ENCODE measurements at places on chromosomes 3 and 15. TPM values are rescaled to one million over a fixed set of nuclear protein-coding genes. Genes with fewer than 3 reads are reported as not detected.

GRCh38 chr15:99282586-99282985 is 31.3 kb downstream of the LRRC28 start:
- no peak for DNase-seq

DNA sequence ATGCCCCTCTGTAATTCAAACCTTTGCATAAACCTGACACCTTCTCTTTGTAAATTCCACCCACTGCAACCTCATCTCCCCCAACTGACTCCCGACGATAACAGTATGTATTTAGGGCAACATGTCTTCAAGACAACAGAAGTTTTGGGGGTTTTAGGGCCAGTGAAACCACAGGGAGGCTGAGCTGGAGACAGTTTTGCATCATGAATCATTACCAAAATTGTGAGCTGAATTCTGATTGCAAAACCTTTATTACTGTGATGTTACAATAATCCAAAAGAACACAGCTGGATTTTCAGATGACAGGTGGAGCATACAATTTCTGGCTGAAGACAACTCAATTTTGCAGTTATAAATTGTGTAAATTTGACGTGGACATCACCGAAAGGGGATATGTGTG is 281.3 kb upstream of the TTC14 start:
- DNase-seq = no peak

GRCh38 chr3:126135071-126135405 is 45.3 kb downstream of the ALDH1L1 start:
- DNase-seq = no peak

DNA sequence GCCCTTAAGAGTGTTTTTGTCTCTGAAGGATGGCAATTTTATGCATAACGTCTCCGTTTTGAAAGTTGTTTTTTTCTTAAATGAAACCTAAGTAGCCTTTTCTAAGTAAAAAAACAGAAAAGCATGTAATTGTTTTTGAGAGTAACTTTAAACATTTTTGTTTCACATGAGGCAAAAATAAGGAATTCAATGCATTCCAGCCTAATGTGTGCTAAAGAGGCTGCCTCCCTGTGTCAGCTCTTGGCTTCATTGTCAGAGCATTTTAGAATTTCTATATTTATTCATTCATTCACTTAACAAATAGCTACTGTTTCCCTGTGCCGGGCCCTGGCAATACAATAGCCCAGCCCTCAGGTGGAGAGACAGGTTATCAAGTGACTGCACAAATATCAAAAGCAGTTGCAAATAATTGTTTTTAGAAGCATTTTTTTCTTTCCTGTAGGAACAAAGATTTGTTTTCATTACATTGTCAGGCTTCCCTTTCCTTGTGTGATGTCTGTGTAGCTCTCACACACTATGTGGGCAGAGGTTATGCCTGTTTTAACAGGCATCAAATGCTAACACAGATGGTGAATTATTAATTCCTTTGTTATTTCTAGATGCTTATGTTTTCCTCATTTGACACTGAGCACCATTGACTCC is 81.9 kb downstream of the CCK start:
- DNase-seq = no peak

The CFAP161 gene
- polyA plus RNA-seq = 0.37 TPM

DNA sequence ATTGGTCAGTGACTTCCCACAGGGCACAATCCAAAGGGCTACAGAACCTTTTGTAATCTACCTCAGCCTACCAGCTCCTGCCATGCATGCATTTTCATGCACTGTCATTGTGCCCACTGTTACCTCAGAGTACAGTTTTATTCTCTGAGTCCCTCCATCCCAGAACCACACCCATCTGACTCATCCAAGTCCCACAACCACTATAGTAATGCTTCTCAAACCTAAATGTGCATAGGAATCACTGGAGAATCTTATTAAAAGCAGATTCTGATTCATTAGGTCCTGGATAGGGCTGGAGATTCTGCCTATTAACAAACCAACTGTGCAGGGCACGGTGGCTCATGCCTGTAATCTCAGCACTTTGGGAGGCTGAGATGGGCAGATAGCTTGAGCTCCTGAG is 3.7 kb upstream of the B3GALNT1 start:
- no peak for DNase-seq

The CACNA1D gene
- 12.2 TPM for polyA plus RNA-seq

DNA sequence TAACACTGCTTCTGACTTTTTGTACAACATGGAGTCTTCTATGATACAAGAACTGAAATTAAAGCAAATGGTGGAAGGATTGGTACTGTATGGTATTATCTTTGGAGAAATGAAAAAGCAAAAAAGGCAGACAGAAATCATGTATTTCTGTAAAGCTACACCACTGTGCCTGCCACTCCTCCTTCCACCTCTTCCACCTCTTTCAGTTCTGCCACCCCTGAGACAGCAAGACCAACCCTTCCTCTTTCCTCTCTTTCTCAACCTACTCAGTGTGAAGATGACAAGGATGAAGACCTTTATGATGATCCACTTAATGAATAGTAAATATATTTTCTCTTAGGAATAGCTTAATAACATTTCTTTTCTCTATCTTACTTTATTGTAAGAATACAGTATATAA is 57.0 kb downstream of the CD200 start:
- DNase-seq = no peak

DNA sequence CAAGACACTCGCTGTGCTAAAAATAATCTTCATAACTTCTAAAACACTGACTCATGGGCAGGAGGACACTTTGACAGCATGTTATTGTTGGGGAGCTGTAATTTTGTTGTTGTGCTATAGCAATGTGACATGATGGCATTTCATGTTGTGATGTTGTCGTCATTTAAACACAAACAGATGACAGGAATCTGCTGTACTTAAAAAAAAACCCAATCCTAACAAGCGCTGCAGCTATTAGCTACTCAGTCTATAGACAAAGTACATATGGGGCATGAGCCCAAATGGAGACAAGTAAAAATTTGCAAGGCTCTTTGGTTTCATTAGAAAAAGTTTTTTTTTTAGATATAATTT is 828 bp upstream of the ATOSA start:
- DNase-seq = peak; percentile 6

The ACVR2B gene
- polyA plus RNA-seq = 6.8 TPM

The FETUB gene
- 0.22 TPM for polyA plus RNA-seq

The SLC28A1 gene
- 6.4 TPM for polyA plus RNA-seq

- DNase-seq = no peak
These were observed 1.9 kb downstream of the CBLB start for GRCh38 chr3:105866656-105867653.

- DNase-seq = no peak
These were observed 33.6 kb upstream of the OCA2 start for GRCh38 chr15:28132524-28133275.

- DNase-seq = no peak
These were observed 6.0 kb upstream of the CCR8 start for GRCh38 chr3:39323494-39323893.

The C15orf62 gene
- 1.5 TPM for polyA plus RNA-seq

DNA sequence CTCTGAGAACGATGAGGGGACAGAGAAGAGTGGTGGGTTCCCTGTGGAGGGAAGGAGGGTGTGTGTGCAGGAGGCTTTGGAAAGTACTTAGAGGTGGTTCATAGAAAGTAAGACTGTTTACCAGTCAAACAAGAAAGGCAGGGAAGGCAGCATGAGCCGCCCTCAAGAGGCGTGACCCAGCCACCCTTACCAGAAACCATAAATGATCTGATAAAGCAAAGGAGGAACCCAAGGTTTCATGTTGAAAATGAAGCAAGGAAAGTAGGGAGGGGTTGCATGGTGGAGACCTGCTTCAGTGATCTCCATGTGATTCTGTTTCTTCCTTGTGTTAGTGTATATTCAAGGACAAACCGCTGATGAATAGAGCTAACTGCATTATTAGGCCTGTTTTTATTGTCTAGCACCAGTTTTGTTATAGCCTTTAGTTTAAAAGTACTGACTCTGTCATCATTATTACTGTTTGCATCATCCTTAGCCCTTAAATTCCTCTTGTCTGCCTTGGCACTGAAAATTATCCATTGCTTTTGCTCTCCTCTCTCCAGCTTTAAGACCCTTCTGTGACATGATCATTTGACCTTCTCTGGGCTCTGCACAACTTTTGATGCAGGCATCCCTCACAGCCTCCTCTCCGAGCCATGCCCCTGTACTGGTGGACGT is 96.1 kb downstream of the STAC start:
- DNase-seq = no peak

The CMTM7 gene
- 41.0 TPM for polyA plus RNA-seq

DNA sequence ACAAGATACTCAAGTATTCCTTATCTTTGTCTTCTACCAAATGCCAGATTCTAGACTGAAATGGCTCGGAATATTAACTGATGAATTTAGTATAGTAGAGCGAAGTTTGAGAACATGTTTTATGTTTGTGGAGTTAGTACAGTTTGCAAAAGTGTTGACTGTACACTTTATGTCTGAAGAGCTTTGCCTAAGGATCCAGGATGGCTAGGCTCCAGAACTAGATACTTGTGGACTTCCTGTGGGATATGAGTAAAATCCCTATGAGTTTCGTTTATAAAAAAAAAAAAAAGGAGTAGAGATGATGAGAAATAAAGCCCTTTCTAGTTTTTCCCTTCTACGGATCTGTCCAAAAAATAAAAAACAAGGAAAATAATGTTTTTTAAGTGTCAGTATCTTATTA is 96.7 kb downstream of the TP63 start:
- no peak for DNase-seq

The FRMD5 gene
- 1.4 TPM for polyA plus RNA-seq

The NANOGP8 gene
- 0.35 TPM for polyA plus RNA-seq

The EAF2 gene
- polyA plus RNA-seq = 7.7 TPM

GRCh38 chr3:64621726-64622395 is 65.9 kb downstream of the ADAMTS9 start:
- DNase-seq = no peak

DNA sequence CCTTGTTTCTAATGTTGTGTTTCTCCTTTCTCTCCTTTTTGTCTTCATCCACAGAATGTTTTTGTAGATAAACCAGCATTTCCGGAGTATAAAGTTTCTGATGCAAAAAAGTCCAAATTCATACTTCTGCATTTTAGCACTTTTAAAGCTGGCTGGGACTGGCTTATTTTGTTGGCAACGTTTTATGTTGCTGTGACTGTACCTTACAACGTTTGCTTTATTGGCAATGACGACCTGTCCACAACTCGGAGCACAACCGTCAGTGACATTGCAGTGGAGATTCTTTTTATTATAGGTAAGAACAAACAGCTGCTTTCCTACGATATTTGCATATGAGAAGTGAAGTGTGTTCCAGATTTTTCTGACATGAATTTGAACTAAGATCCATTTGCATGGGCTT is 199.4 kb downstream of the KCNH8 start:
- no peak for DNase-seq

DNA sequence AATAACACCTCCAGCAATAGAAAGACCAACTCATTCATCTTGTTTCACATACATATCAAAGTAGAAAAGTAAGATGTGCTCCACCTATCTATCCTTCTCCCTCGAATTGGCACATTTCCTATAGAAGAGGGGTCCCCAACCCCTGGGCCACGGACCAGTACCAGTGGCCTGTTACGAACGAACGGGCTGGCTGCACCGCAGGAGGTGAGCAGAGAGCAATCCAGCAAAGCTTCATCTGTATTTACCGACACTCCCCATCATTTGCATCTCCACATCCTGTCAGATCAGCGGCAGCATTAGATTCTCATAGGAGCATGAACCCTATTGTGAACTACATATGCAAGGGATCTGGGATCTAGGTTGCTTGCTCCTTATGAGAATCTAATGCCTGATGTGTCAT is 95.0 kb upstream of the CGNL1 start:
- no peak for DNase-seq

GRCh38 chr15:31327669-31328427 is 1.2 kb downstream of the KLF13 start:
- DNase-seq = no peak

- DNase-seq = no peak
These were observed 18.3 kb downstream of the SHC4 start for GRCh38 chr15:48945386-48945785.

- no peak for DNase-seq
These were observed 21.0 kb downstream of the GLCE start for GRCh38 chr15:69181424-69181823.

- DNase-seq = no peak
These were observed 29.1 kb downstream of the IRAK2 start for GRCh38 chr3:10193692-10194327.

DNA sequence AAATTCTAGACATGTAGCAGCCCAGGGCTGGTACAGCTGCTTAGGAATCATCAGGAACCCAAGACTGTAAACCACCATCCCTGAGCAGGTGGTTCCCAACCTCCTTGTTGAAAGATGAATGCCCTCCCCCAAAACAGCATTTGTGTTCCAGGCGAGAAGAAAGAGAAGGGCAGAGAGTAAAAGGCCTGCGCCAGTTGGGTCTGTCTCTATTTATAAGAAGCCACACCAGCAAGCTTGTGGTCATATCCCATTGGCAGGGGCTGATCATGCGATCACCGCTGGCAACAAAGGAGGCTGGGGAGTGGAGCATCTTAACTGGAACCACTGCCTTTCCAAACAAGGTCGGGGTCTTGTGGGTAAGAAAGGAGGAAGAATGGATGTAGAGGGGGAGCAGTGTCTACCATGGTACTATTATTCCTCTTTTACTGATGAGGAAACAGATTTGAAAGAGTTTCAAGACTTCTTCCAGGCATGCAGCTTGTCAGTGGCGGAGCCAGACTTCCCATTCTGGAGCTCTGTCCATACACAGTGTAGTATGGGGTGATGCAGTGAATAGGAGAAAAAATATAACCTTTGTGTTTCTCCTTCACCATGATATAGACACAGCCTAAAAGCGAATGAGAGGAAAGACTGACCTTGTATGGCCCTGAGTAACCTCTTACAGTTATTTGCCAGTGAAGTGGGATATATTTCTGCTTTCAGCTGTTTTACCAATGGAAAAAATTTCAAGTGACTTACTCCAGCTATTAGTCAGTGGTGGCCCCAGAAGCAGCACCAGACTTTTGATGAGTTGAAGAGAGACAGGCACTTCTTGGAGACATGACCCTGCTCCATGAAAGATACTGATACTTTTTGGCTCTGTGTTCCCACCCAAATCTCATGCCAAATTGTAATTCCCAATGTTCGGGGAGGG is 222.6 kb downstream of the ABHD5 start:
- DNase-seq = no peak

The ABHD14A gene
- 27.2 TPM for polyA plus RNA-seq

DNA sequence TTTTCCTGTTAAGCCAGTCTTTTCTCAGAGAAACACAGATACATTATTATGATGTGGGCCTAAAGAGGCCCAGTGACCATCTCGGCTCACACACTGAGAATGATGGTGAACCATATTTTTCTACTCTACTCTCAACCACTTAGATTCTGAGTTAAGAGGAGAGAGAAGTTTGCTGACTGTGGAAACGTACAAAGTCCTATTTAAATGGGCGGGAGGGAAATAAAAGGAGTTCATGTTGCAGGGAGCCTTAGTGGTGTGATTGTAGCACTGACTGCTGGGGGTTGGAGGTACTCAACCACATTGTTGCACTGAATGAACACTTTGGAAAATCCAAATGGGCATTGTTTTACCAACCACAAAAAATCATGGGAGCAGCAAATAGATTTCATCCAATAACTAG is 51.0 kb downstream of the ATP8B4 start:
- DNase-seq = no peak

The SI gene
- not detected for polyA plus RNA-seq

The KBTBD13 gene
- polyA plus RNA-seq = not detected

DNA sequence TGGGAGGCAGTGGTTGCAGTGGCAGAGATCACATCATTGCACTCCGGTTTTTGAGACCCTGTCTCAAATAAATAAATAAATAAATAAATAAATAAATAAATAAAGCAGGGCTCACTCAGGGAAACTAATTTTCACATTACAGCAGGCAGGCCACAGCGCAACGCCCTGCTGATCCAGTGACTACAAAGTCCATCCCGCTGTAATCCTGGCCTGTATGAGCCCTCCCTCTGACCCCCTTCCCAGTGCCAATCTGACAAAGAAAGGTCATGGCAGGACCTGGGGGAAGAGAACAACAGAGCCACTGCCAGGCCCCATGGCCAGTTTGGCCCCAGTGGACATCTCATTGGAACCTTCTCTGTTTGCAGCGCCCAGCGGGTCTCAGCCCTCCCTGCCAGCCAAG is 9.3 kb downstream of the SH3BP5 start:
- no peak for DNase-seq
